ENCODE measurements at places on chromosomes 6 and 20. TPM values are rescaled to one million over a fixed set of nuclear protein-coding genes. Genes with fewer than 3 reads are reported as not detected.

RSPH4A gene
- 0.10 TPM for total RNA-seq

C20orf144 gene
- 0.30 TPM for total RNA-seq

DNA sequence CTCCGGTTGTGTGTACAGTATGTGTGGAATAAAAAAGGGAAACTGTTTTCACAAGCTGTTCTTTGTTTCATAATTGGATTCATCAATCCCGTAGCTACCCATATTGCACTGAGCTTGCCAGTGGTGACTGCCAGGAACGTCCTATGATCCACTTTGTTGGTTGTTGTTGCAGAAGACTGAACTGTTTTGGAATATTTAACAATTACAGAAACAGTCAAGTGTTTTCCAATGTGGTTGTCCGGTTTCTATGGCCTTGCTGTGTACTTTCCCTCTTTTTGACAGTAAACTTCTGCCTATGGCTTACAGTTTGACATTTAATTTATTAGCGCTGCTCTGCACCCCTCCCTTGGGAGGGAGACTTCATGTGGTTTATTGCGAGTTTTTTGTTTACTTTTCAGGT is 141.2 kb downstream of the DTNBP1 start:
- DNase-seq, result no peak

DNA sequence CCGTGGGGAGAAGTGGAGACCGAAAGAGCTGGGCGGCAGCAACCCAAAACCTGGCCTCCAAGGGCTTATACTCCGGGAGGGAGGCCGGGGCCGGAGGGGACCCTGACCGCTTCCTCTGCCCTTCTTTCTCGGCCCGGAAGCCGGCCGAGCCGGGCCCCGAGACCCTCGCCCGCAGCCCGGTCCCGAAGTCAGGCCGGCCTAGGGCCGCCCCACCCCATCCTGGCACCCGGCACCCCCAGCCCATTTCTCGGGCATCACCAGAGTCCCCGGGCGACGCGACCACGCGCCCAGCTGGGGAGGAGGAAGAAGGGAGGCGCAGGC is 572 bp upstream of the ZDHHC14 start:
- no peak for DNase-seq

DNA sequence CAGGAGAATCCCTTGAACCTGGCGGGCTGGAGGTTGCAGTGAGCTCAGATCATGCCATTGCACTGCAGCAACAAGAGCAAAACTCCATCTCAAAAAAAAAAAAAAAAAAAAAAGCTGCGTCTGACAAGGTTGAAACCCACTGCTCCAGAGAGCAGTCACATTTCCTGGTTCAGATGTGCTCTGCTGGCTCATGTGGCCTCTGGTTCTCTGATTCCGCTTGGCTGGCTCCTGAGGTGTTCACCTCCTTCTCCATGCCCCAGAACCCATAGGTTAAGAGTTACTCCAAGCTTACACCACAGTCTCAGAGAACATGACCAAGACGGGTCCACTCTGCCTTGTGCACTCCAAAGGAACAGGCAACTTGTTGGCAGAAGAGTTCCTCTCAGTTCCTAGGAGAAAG is 8.8 kb upstream of the CNR1 start:
- DNase-seq, result no peak

DNA sequence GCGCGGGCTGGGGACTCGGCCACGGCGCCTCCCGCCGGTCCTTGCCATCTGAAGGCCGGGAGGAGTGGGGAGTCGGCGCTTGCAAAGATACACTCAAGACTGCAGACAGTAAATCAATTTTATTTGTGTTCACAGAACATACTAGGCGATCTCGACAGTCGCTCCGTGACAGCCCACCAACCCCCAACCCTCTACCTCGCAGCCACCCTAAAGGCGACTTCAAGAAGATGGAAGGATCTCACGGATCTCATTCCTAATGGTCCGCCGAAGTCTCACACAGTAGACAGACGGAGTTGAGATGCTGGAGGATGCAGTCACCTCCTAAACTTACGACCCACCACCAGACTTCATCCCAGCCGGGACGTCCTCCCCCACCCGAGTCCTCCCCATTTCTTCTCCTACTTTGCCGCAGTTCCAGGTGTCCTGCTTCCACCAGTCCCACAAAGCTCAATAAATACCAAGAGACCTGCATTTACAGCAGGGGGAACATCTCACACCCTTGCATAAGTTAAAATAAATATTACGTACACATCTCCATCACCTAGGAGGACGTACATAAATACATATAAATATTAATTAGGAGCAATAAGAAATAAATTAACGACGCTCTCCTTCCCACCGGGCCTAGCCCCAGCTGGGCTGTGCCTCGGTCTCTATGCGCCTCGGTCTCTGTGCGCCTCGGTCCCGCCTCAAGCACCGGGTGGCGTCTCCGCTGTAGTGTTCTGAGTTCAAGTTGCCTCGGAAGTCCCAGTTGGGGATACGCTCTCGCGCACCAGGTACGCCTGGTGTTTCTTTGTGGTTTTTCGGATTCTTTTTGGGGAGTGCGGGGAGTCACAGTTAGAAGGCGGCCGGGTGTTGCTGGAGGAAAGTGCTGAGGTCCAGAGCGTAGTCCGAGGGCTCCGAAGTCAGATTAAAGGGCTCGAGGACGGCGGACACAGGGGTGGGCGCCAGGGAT is 889 bp upstream of the FLOT1 start:
- peak; percentile 62 for DNase-seq

Measured in colonic mucosa (tissue), 4 donors.